ENCODE measurements at places on chromosomes 5 and 9.

DNA sequence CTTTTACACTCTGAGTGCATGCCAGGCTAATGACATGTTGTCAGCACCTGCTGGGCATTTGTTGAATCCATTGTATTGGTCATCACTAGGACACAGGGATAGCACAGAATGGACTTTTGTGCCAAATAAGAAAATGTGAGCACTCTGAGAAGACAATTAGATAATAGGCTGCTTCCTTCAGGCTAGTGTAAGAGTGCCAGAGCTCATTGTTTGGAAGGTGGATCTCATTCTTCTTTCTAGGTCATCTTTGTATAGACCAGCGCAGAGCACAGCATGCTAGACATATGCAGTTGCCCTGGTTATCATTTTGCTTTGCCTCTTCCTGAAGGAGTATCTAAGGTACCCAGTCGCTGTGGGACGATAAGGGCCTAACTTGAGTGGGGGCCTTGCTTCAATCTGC lies 493.4 kb upstream of the COX7C start:
- DNase-seq, result no peak

GRCh38 chr5:103218164-103218563 lies 40.4 kb upstream of the MACIR start:
- DNase-seq, result no peak

DNA sequence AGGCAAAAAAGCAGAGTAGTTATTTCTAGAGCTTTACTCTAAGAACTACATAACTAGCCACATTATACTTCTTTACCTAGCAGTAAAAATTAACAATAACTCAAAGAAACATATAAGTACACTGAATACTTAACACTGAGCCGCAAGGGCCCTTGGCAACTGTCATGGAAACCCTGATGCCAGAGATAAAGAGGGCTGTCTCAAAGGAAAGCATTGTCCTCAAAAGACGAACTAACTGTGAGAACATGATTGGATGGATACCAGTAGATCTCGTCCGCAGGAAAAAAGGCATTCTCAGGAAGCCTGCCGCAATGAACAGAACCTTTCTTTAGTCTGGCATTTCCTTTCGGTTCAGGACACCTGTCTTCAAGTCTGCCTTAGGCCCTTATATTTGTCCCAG lies 379.0 kb upstream of the SLC30A5 start:
- no peak for DNase-seq

GRCh38 chr9:109026306-109026705 lies 13.0 kb upstream of the CTNNAL1 start:
- DNase-seq, result no peak

- DNase-seq, result no peak
Measured at GRCh38 chr9:132283863-132284262, 70.9 kb downstream of the SETX start.

- no peak for DNase-seq
Measured at GRCh38 chr5:6466975-6467567, 18.4 kb downstream of the UBE2QL1 start.

GRCh38 chr9:130226112-130226511 lies 39.4 kb upstream of the HMCN2 start:
- no peak for DNase-seq

- no peak for DNase-seq
Measured at GRCh38 chr5:147113967-147114366, 120.9 kb upstream of the STK32A start.

GRCh38 chr5:84642795-84643194 lies 258.1 kb upstream of the EDIL3 start:
- DNase-seq, result no peak

DNA sequence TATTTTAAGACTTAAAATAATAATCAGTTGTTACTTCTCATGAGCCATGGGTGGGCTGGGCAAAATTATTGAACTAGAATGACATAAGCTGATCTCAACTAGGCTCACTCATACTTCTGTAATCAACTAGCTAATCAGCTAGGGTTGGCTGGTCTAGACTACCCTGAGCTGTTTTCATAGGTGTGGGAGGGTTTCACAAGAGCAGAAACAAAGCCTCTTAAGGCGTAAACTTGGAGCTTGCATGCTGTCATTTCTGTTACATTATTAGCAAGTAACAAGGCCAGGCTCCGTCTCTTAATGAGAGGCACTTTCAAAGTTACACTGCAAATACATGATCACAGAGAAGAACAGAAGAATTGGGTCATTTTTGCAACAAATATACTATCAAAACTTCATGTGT lies 57.2 kb upstream of the GHR start:
- no peak for DNase-seq

- DNase-seq, result no peak
Measured at GRCh38 chr5:36535859-36536615, 70.4 kb upstream of the SLC1A3 start.

DNA sequence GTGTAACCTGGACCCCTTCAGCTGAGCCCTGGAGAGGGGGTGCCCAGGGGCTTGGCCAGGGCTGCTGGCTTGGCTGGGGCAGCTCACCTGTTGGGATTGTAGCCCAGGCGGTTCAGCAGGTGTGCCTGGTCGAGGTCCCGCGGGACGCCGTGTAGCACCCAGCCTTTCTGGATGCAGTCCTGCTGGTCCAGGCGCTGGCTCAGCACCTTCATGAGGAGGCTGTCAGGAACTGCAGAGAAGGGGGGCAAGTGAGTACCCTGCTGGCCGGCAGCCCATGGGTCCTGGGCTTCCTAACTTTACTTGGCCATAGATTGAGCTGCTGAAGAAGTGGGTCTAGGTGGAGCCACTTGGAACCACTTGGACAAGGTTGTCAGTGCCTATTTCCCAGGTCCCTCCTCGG lies 85.5 kb downstream of the AK8 start:
- DNase-seq, result no peak

Measured in AG09319 (cell line).